Ovary (tissue), 10 donors: ENCODE measurements at places on chromosomes 4 and X. TPM values are rescaled to one million over a fixed set of nuclear protein-coding genes. Genes with fewer than 3 reads are reported as not detected.

The RPA4 gene
- 1.4 TPM for total RNA-seq

The DBET gene
- total RNA-seq = 0.13 TPM

The GAGE2A gene
- total RNA-seq = not detected

The POU3F4 gene
- total RNA-seq = not detected

DNA sequence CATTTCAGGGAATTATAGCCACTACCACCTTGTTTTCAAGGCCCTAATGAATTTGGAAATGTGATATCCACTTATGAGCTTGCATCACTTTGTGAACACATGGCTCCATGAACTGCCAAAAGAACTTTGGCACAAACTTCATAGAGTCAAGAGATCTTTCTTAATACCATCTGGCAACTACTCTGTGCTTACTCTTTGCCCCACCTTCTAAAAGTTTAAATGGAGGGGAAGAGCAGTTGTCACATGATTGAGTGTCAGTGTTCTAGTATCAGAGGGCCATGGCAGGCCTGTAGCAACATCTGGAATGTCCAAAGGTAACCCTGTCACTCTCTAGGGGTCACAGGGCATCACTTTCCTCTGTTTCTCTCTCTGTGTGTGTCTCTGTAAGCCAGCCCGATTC, 2.6 kb upstream of the ADH1B start:
- H3K27me3 ChIP-seq = no peaks in the 10 kb centered on the region
- H3K36me3 ChIP-seq = no peaks in the 10 kb centered on the region
- peak overlapping the region; percentile 73 for H3K27ac ChIP-seq
- peaks cover 14% of the 10 kb centered on the region for H3K4me1 ChIP-seq
- no peak overlapping the region for H3K4me3 ChIP-seq

- H3K4me1 ChIP-seq = no peaks in the 10 kb centered on the region
- H3K36me3 ChIP-seq = no peaks in the 10 kb centered on the region
- no peaks in the 10 kb centered on the region for H3K27me3 ChIP-seq
- H3K27ac ChIP-seq = no peak overlapping the region
- DNase-seq = no peak
Observed at GRCh38 chrX:39112143-39112542, 310.9 kb downstream of the MID1IP1 start.

DNA sequence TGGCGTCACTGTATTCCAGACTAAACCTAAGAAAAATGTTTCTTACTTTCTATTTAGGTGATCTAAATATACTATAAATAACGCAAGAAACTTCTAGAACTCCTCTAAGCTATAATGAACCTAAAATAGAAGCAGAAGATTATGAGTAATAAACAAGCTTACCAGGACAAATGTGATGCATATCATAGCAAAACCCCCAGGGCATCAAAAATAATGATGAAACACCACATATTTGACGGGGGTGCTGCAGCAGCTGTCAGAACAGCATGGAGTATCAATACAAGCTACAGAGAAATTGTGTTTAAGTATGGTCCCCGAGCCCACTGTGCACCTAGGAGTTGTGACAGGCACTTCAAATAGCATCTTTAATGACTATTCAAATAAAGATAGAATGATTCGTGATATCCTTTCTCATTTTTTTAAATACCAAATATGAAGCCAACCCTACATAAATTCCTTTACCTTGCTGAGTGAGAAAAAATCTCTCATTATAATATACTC, 337.3 kb downstream of the CENPC start:
- H3K4me3 ChIP-seq = no peak overlapping the region
- no peak overlapping the region for H3K27ac ChIP-seq
- DNase-seq = no peak
- H3K36me3 ChIP-seq = no peaks in the 10 kb centered on the region

DNA sequence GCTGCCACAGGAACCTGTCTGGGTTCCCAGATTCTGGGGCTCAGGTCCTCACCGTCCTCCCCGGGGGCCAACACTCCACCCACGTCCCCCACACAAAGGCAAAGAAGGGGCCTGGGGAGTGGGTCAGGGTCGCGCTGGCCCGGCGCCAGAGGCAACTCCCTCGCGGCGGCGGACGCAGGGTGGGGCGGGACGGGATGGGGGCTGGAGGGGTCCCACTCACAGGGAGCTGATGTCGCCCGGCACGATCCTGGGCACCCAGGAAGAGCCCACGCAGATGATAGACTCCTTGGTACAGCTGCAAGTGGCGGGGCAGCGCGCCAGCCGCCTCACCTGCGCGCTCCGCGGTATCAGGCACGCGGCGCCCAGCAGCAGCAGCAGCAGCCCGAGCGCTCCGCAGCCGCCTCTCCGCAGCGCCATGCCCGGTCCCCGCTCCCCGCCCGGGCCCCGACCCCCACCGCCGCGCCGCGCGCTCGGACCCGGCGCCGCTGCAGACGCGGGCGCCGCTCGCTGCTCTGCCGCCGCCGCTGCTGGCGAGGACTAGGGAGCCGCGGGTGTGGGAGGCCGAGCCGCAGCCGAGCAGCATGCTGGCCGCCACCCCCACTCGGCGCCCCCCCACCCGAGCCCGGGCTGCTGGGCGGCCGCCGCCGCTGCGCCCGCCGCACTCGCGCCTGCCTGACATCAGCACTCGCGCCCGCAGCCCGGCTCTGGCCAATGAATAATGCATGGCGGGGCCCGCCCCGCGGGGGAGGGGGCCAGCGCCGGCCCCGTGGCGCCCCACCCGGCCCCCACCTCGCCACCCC, at the start of gene LGI2:
Gene LGI2, minus strand, starts transcription at position 670 of the 800 bp plus-strand sequence. Its CDS starts 253 bp downstream, at position 417.
- H3K36me3 ChIP-seq = no peaks in the 10 kb centered on the region
- H3K27ac ChIP-seq = peak within 1 kb of the TSS; percentile 45
- DNase-seq = peak; percentile 50
- H3K27me3 ChIP-seq = no peaks in the 10 kb centered on the region

DNA sequence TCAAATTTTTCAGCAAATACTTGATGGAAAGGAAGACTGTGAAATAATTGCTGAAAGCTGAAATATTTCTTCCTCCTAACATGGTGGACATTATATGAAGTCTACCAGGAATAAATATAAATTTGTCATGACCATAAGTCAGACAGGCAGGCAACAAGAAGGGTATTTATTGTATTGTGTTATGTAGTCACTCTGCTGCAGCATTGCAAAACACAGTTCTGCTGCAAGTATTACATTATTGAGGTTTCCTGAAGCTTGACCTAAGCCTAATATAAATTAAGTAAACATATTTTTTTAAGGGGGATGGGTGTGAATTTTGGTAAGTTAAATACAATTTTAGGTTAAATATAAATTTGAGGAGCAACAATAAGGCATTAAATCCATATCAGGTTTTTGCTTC, 60.2 kb upstream of the MAOA start:
- H3K4me1 ChIP-seq = peaks cover 1% of the 10 kb centered on the region
- no peak overlapping the region for H3K4me3 ChIP-seq
- no peak overlapping the region for H3K27ac ChIP-seq
- H3K36me3 ChIP-seq = no peaks in the 10 kb centered on the region

- no peak for DNase-seq
- no peak overlapping the region for H3K4me3 ChIP-seq
- H3K4me1 ChIP-seq = no peaks in the 10 kb centered on the region
- H3K27me3 ChIP-seq = no peaks in the 10 kb centered on the region
- no peaks in the 10 kb centered on the region for H3K36me3 ChIP-seq
Observed at GRCh38 chr4:172806841-172807240, 361.8 kb upstream of the GALNT7 start.

GRCh38 chrX:38989076-38989475, 187.8 kb downstream of the MID1IP1 start:
- no peak overlapping the region for H3K27ac ChIP-seq
- H3K27me3 ChIP-seq = no peaks in the 10 kb centered on the region
- no peak overlapping the region for H3K4me3 ChIP-seq
- DNase-seq = no peak
- no peaks in the 10 kb centered on the region for H3K36me3 ChIP-seq
- no peaks in the 10 kb centered on the region for H3K4me1 ChIP-seq

DNA sequence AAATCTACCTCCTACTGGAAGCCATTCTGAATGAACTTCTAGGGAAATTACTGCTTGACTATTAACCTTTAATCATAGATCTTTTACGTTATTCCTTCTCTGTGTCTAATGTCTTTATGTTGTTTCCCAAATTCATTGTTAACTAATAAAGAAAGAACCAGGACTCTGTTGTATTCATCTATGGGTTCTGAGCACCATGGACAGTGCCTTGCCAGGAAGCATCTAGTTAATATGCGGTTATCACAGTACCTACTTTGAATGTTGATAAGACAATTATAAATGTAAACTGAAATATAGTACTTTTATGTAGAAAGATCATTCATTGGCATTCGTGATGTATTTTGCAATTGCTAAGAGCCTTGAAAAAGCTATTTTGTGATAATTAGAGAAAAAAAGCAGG, 23.8 kb downstream of the NWD2 start:
- H3K4me3 ChIP-seq = no peak overlapping the region
- H3K27me3 ChIP-seq = no peaks in the 10 kb centered on the region
- no peak for DNase-seq

DNA sequence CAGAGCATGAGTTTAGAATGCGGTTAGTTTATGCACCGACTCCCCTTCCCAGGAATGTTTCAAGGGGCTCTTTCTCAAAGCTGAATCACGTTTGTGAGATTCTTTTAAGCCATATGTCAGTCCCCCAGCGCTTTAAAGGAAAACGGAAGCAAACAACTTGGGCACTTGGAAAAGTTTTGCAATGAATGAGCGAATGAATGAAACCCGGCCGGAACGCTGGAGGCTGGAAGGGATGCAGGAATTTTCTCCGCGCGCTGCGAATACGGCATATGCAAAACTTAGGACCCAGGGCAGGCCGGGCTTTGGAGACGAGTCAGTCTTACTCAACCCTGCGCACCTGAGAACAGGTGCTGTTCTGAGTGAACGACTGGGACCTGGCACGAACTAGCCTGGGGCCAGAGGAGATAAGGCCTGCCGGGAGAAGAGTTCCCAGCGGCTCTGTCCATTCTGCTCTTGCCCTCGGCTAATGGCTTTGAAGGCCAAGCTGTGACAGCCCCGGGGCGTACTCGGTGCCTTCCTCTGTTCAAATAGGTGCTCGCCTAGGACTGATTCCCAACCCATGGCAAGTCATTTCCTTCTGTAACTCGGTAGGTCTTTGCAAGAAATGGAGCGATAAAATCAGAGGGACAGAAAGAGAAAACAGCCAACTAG, 743 bp upstream of the NRK start:
- H3K27ac ChIP-seq = peak overlapping the region; percentile 46
- no peaks in the 10 kb centered on the region for H3K27me3 ChIP-seq
- peak; percentile 13 for DNase-seq
- H3K4me1 ChIP-seq = no peaks in the 10 kb centered on the region
- H3K4me3 ChIP-seq = peak overlapping the region; percentile 43

GRCh38 chrX:75115707-75116413, 40.2 kb downstream of the ABCB7 start:
- no peaks in the 10 kb centered on the region for H3K36me3 ChIP-seq
- H3K27ac ChIP-seq = no peak overlapping the region
- no peaks in the 10 kb centered on the region for H3K27me3 ChIP-seq
- DNase-seq = no peak
- H3K4me3 ChIP-seq = no peak overlapping the region
- no peaks in the 10 kb centered on the region for H3K4me1 ChIP-seq

DNA sequence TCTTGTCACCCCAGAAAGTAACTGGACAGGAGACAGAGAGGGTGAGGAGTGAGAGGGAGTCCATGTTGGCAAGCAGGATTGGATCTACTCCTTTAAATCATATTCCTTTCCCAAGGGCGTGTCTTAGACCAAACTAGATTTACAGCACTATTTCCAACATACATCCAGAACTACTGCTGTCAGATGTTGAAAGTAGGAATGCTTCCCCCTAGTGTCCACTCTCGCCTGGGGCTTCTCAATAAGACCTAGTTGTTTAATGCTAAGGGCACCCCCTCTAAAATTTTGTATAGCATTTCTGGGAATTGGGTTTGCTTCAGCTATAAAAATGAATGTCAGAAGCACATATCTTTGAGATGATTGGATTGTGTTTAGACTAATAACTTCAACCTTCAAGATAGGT, 13.3 kb downstream of the OFD1 start:
- H3K4me3 ChIP-seq = no peak overlapping the region
- no peaks in the 10 kb centered on the region for H3K27me3 ChIP-seq
- H3K4me1 ChIP-seq = no peaks in the 10 kb centered on the region
- no peak for DNase-seq

DNA sequence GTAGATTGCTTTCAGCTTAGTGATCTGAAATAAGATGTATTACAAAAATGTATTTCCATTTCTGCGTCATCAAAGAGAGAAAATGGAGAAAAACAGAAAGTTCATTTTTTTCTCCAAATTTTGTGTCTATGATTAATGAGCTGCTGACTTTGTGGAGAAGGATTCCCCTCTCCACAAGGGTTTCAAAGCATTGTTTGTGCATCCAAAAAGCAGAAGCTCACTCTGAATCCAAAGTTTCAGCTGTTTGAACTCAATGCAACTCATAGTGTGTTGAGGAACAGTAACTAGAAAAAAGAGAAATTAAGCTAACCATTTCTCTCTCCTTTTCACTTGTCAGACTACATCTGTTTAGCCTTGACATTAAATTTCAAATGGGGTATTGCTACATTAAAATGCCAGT, 62.9 kb upstream of the SLC7A11 start:
- H3K27ac ChIP-seq = no peak overlapping the region
- H3K36me3 ChIP-seq = no peaks in the 10 kb centered on the region
- no peaks in the 10 kb centered on the region for H3K27me3 ChIP-seq
- H3K4me1 ChIP-seq = no peaks in the 10 kb centered on the region
- H3K4me3 ChIP-seq = no peak overlapping the region

GRCh38 chr4:71785959-71786358, 2.1 kb upstream of the GC start:
- no peaks in the 10 kb centered on the region for H3K27me3 ChIP-seq
- no peak for DNase-seq

- no peak overlapping the region for H3K4me3 ChIP-seq
- H3K4me1 ChIP-seq = no peaks in the 10 kb centered on the region
- DNase-seq = no peak
- no peaks in the 10 kb centered on the region for H3K36me3 ChIP-seq
- H3K27me3 ChIP-seq = no peaks in the 10 kb centered on the region
Observed at GRCh38 chrX:120321520-120322281, 10.4 kb upstream of the TMEM255A start.

DNA sequence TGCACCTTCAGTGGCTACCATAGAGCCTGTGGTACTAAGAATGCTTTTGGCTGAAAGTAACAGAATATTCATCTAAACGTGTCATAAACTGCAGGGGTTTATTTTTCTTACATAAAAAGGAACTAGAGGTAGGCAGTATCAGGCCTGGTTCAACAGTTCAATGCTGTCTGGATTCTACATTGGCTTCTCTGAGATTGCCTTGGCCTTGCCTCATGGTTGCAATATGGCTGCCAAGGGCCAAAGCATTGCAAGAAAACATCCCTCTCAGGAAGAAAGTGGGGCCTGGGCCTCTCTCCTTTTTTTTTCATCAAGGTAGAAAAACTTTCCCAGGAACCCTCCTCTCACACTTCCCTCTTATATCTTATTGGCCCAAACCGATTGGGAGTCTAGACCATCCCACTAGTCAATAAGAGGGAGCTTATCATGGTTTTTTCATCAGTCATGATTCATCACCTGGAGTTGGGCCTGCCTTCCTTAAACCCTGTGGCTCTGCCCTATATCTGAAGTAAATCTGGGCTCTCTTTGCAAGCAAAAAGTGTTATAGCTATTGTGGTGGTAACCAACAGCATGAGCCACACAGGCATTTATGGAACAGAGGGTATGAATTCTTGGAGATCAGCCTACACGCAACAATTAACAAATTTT, 1.8 kb upstream of the DOCK11 start:
- H3K27me3 ChIP-seq = no peaks in the 10 kb centered on the region
- H3K4me1 ChIP-seq = no peaks in the 10 kb centered on the region
- H3K4me3 ChIP-seq = no peak overlapping the region
- no peak overlapping the region for H3K27ac ChIP-seq
- H3K36me3 ChIP-seq = no peaks in the 10 kb centered on the region
- no peak for DNase-seq
